Central memory CD4-positive, alpha-beta T cell (primary cell): ENCODE measurements at places on chromosomes 3 and 15.

- no peak for DNase-seq
Measured at GRCh38 chr15:66291816-66292570, 1.4 kb upstream of the DIS3L start.

- peak; percentile 9 for DNase-seq
Measured at GRCh38 chr3:59978979-59979378, 929.2 kb upstream of the CFAP20DC start.

- DNase-seq, result no peak
Measured at GRCh38 chr15:25716414-25717126, 146.6 kb downstream of the ATP10A start.

GRCh38 chr15:74315626-74316025, 51.8 kb downstream of the CYP11A1 start:
- no peak for DNase-seq

DNA sequence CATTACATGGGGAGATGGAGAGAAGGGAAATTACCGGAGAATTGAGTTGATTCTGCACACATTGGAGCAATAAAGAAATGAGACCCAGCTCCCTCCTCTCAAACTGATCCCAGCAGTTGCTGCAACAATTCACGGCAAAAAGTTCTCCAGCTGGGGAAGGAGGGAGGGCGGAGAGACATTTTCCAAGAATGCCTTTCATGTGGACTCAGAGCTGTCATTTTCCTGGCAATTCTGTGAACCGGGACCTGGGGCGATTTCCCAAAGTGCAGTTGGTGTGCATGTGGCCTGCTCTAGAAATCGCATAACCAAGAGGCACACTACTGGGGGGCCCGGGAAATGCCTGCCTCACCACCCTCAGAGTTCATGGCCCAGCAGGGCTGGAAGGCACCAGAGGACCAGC, 48.7 kb upstream of the IREB2 start:
- DNase-seq, result no peak

GRCh38 chr3:12097971-12098370, 60.7 kb downstream of the TIMP4 start:
- no peak for DNase-seq

DNA sequence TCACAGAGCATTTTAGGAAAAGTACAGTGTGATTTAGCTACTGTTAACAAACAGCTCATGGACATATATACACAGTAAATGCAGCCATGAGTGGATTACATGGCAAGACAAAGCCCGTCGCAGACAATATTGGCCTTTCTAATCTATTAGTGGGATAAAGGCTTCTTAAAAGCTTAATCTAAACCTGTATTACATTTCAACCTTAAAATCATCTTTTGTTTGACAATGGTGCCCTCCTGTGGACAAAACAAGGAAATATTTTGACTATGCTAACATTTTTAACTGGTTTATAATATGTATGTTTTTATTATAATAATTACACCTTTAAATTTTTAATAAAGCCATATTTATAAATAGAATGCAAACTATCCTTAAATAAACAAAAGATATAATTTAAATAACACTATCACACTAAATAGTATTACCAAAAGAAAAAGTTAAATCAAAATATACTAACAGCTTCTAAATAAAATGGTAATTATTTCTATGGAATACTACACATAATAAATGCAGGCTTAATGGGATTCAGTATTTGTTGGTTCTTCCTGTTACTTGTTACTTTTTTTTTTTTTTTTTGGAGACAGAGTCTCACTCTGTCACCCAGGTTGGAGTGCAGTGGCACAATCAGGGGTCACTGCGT, 38.6 kb downstream of the TAFA4 start:
- DNase-seq, result peak; percentile 13

GRCh38 chr3:179028408-179028807, 43.2 kb downstream of the ZMAT3 start:
- no peak for DNase-seq

GRCh38 chr15:47872869-47873432, 155.6 kb downstream of the SEMA6D start:
- no peak for DNase-seq

GRCh38 chr15:45205192-45205591, 17.4 kb upstream of the SHF start:
- peak; percentile 49 for DNase-seq

- DNase-seq, result no peak
Measured at GRCh38 chr3:81931265-81932251, 170.1 kb upstream of the GBE1 start.

GRCh38 chr15:100311154-100311625, 30.6 kb downstream of the ADAMTS17 start:
- DNase-seq, result no peak

GRCh38 chr3:57942872-57943283, 65.3 kb upstream of the FLNB start:
- DNase-seq, result no peak

DNA sequence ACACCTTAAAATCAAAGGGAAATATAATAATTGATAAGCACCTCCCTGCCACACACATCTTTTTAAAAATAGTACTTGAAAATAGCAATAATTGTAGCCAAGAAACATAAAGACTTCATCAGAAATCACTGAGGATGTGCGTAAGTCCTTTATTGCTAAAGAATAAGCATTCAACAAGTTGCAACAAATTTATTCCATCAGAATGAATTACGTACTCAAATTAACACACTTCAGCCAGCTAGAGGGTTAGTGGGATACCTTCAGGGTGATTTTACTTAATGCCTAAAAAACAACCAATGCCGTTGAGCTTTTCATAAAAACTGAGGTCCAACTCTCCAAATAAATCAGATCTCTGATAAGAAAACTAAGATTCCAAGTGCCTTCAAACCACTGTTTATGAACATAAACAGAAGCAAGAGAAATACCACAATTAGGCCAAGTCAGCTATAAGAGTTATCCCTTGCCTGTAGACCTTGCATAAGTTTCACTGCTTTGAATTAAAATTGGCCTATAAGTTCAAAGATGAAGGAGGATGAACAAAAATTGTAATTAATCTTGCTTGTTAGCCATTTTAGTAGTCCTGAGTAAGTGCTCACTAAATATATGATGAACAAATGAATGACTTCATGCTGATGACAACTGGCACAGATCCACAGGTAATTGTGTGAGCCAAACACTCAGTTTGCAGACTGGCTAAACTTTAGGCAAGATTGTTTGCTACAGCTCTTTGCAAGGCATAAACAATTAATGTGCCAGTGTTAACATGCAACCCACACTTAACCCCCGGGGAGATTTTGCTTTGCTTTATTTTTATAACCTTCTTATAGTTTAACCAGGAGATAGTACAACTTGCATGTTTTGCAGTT, 375.1 kb upstream of the THBS1 start:
- no peak for DNase-seq

DNA sequence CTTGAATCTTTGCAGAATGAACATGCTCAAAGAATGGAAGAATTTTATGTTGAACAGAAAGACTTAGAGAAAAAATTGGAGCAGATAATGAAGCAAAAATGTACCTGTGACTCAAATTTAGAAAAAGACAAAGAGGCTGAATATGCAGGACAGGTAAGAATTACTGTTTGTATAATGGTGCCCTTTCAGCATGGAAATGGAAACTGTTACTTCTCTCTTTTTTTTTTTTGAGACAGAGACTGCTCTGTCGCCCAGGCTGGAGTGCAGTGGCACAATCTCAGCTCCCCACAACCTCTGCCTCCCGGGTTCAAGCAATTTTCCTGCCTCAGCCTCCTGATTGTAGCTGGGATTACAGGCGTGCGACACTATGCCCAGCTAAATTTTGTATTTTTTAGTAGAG, 27.6 kb upstream of the CLDN11 start:
- DNase-seq, result no peak

DNA sequence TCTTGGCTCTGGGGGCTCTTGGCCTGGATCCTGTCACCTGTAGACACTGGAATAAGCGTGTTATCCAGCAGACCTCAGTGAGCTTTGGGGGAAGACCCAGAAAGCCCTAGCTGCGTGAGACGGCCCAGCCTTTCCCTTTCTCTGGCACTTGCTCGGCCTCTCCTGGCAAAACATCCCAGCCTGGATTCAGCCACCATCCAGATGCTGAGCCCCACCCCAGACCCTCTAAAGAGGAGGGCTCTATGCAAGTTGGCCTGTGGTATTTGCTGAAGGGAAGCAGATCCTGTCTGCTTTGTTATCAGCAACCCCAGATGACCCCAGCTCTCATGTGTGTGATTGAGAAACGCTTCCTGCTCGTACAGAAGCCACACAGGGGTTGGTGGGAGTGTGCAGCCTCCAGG, 267.2 kb downstream of the FAM43A start:
- no peak for DNase-seq

GRCh38 chr3:143413372-143413771, 293.8 kb downstream of the CHST2 start:
- no peak for DNase-seq

DNA sequence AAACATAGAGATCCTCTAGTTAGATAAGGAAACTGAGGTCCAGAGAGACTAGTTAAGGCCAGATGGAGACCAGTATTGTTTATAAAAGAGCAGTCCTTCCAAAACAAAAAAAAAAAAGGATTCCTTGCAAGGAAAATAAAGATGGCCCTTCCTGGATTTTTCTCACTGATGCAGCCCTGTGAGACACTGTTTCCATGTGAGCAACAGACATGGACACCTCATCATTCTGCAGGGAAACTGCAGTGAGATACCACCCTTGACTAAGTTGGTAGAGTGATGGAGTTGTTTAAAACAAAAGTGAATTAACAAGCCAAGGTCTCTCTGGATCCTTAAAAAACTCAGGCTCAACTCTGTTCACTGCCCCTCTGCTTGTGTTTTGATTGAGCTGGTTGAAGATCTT, 65.6 kb upstream of the MYZAP start:
- no peak for DNase-seq

- no peak for DNase-seq
Measured at GRCh38 chr15:33021806-33022389, 172.6 kb downstream of the FMN1 start.

GRCh38 chr3:87575550-87575949, 299.2 kb upstream of the POU1F1 start:
- DNase-seq, result no peak

DNA sequence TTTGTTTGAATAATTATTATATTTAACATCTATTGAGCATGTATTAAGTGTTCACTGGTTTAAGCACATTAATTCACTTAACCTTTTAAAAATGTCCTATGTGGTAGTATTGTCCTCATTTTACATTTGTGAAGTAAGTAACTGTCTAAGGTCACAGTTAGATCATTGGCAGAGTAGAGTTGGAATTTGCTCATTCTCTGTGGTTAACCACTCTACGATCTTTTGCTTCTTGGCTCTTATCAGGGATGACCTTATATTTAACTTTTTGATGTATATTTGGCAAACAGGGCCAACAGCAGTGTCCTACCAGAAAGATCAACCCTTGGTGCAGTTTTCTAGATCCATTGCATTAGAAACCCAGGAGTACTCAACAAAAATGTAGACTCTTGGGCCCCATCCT, 34.0 kb downstream of the PXK start:
- DNase-seq, result no peak
